ENCODE measurements at places on chromosomes 4 and X. TPM values are rescaled to one million over a fixed set of nuclear protein-coding genes. Genes with fewer than 3 reads are reported as not detected.
A peak's percentile ranks its signal among the peaks of the same experiment; 100 is the strongest.

RPS6KA6 gene
- 6.2 TPM for total RNA-seq

FAM9B gene
- not detected for total RNA-seq

PLS3 gene
- total RNA-seq, result not detected

CSAG2 gene
- total RNA-seq, result not detected

FREM3 gene
- not detected for total RNA-seq

GRCh38 chr4:180636696-180637404 is 1606.4 kb upstream of the TENM3 start:
- no peak for DNase-seq

DNA sequence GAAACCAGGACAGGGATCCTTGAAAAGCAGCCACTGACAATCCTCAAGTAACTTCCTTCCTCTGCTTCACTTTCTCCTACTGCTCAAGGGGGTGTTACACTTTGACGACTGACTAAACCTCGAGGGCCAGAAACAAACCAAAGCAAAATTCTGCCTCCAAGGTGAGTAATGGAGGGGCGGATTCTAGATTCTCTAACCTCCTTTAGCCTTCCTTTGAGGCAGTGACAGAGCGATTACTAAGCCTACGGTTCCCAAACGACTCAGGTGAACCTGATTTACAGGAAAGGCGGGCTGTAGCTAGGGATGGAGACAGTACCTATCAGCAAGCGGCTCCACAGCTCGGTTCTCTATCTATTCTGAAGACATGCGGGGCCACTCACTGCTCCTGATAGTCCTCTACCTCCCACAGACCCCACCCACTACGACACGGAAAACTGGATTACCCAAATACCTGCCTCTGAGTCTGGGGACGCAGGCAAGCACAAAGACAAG is 487 bp downstream of the TBCK start:
- DNase-seq, result peak; percentile 75

DNA sequence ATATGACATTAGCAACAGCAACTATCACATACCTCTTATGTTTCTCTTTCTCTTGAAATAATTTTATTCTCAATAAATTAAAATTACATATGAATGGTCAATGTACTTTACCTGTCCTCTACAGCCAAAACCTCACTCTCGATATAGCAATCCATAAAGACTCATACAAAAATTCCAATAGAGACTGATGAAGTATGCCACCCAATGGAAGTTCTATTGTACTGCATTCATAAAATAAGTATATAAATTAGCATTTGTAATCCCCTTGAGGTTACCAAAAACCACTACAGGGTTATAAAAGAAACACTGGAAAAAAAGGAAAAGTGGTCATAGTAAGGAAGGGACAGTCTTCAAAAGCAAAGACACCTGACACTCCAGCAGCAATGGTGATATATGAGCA is 32.8 kb downstream of the CLDN2 start:
- peak; percentile 55 for DNase-seq

- DNase-seq, result no peak
Observed at GRCh38 chr4:104421566-104421965, 73.1 kb downstream of the CXXC4 start.

Data from Karpas-422 (cell line).